ENCODE measurements at places on chromosomes 6 and 20. TPM values are rescaled to one million over a fixed set of nuclear protein-coding genes. Genes with fewer than 3 reads are reported as not detected.

The TEAD3 gene
- 10.9 TPM for total RNA-seq

The PNLDC1 gene
- 2.0 TPM for total RNA-seq

The VSX1 gene
- total RNA-seq: not detected

The RIPOR2 gene
- 3.1 TPM for total RNA-seq

The LIN28B gene
- not detected for total RNA-seq

The CENPQ gene
- 4.4 TPM for total RNA-seq
